Activated CD4-positive, alpha-beta T cell treated with anti-CD3 and anti-CD28 coated beads for 1 hour (primary cell): ENCODE measurements at places on chromosomes 1 and 21.

DNA sequence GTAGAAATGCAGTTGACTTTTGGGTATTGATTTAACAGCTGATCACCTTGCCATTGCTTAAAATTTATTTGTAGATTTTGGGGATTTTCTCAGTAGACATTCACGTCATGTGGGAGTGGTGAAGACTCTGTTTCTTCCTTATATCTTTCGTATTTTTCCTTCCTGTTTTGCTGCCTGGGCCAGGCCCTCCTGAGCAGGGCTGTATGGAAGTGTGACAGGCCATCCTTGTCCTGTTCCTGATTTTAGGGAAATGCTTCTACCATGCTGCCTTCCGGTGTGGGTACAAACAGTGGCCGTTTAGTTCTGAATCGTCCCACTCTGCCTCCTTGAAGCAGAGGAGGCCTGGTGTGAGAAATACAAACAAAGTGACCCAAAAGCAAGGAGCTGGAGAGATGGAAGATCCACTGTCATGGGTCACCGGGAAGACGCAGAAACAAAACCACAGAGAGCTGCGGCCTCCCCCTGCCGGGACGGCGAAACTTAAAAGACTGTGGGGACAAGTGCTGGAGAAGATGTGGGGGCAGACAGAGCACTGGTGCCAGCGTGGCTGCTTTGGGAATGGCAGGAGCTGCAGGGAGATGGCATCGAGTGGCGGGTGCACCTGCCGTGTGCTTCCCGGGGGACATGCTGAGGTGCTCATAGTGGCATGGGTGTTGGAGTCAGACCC lies 7.6 kb downstream of the AGPAT3 start:
- no peak for DNase-seq

- no peak for DNase-seq
Observed at GRCh38 chr1:205069371-205070125, 14.7 kb downstream of the TMEM81 start.

DNA sequence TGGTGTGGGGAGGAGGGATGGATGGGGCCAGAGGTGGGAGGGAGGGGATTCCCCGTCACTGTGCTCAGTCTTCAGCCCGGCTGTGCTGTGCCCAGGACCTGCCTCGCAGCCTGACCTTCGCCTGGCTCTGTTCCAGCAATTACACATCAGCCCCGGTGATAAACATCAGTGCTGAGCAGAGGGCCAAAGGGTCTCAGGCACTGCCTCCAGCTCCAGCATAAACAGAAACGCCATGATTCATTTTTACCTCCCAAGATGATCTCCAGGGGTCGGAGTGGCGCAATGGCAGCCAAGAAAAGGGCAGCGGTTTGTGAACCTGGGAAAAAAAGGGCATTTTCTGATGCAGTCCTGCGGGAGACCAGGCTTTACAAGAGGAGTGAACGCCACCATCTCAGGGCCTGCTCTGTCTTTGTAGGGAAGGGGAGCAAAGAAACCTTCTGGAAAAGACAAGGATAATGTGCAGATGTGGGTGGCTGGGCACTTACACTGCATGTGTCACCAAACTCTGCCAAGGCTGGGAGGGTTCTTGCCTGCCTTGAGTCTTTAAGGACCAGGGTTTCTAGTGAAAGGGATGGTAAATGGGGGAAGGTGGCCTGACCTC lies 28.1 kb downstream of the SHISA4 start:
- no peak for DNase-seq

DNA sequence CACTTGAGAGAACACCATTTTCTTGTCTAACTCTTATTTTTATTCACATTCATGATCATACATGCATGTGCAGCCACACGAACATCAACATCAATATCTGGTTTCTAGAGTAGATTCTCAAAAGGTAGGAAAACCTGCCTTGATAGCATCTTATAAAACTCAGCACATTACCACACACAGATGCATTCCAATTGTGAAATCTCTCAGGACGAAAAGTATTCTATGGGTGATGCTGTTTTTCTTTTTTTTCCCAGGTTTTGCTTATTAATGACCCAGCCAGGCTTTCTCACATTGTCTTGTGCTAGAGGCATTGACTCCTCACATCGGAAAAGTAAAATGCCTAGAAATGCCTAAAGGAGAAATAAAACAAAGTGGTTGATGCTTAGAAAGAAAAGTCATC lies 562.8 kb downstream of the KIF26B start:
- DNase-seq, result no peak

DNA sequence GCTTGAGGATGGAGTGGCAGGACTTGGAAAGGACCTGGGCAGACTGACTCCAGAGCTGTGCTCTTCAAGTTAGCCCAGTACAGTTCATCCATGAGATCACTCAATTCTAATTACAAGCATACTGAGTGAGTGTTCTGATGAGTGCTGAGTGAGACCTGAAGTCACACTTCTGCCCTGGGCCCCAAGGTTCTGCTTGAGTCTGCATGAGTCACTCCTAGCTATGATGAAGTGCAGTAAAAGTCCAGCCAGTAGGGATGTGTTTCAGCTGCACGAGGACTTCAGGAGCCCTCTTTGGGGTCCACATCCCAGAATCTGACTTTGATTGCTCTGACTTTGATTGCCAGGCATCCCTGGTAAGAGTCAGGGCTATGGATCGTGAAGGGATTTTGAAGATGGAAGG lies 35.8 kb downstream of the PLEKHA6 start:
- DNase-seq, result no peak

DNA sequence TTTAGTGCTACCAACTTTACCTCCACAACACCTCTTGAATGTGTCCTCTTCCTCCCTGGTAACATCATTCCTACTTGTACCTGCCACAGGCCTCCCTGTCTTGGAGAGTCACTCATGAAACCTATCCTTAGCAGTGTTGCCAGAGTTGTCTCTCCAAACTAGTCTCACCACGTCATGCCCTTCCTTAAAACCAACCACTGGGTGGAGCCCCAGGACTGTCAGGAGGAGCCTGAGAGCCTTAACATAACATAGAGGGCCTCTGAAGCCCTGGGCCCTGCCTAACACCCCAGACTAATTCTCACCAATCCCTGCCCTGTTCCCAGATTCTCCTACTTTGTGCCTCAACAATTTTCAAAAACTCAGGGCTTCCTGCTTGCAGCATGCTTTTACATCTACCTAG lies 65.3 kb downstream of the ZNF697 start:
- DNase-seq, result no peak

- no peak for DNase-seq
Observed at GRCh38 chr1:228282329-228283042, 74.6 kb downstream of the OBSCN start.

GRCh38 chr1:37308031-37308960 lies 166.1 kb upstream of the ZC3H12A start:
- no peak for DNase-seq

DNA sequence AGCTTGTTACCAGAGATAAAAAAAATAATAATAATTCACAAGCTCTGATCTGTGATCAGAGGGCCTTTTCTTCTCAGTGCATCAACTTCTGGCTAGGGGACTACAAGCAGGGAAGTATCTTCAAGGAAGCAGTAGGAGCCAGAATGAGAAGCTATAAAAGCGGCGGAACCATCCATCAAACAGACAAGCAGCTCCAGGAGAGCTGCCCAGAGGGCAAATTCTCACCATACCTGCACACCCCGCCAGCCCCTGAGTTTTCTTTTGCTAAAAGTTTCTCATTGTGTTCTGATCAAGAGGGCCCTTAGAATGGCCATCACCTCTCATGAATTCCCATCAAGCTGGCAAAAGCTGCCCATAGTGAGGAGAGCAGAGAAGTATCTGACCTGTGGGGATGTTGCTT lies 99.4 kb downstream of the SMYD2 start:
- DNase-seq, result no peak

DNA sequence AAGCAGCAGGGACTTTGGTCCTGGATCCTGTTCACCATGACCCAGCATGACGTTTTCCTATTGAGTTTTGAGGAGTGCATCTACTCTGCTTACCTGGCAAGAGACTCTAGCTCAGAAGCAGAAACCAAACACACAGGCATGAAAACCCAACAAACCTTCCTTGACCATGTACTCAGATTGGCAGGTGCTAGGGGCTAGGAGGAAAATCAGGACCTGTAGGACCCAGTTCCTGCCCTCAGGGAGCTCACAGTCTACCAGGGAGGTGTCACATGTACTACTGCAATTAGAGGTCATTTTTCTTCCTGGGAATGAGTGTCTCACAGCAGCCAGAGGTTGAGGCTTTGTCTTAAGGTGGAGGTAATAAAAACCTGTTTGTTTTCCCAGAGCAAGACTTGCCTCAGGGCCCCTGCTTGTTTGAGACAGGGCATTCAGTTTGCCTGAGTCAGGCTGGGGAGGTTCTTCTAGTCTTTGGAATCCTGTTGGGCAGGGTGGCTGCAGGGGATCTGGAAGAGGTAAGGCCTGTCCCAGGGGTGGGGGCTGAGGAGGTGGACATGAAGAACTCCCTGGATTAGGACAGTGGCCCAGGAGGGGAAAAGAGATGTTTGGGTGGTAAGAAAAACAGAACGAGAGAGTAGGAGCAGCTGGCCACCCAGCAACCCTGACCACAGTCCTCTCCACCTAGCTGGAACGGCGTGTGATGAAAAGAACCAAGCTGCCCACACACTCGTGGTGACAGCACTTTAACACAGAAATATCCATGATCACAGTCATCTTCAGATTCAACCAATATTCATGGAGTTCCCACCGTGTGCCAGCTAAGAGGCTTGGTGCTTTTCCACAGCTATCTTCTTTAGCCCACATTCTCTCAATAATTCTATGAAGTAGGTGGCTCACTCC lies 30.8 kb downstream of the IER5 start:
- no peak for DNase-seq

DNA sequence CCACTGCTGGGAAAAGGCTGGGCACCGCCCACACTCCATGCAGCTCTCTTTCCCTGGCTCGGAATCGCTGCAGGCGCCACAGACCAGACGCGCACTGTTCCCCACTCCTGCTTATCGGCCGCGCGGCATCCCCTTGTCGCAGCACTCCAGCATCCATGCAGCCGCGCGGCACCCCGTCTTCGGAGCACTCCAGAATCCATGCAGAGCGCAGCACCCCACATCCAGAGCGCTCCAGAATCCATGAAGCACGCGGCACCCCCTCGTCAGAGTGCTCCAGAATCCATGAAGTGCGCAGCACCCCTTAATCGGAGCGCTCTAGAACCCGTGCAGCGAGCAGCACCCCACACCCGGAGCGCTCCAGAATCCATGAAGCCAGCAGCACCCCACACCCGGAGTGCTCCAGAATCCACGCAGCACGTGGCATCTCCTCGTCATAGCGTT lies 9.5 kb downstream of the TFF3 start:
- DNase-seq, result no peak

DNA sequence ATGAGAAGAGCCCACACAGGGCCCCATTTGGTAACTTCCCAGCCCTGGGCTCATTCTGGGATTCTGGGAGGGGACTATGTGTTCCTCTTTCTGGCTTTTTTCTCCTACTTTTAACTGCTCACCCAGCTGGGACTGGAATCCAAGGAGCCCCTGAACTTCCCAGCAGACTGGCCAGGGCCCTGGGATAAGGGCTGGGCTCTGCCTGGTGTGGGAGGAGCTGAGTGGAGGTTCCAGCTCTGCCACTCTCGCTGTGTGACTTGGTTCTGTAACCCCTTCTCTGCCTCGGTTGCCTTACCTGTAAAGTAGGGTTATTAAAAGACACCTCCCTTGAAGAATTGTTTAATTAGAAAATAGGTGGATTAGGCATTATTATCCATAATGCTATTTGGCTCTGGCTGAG lies 19.6 kb upstream of the EPB41 start:
- DNase-seq, result no peak

DNA sequence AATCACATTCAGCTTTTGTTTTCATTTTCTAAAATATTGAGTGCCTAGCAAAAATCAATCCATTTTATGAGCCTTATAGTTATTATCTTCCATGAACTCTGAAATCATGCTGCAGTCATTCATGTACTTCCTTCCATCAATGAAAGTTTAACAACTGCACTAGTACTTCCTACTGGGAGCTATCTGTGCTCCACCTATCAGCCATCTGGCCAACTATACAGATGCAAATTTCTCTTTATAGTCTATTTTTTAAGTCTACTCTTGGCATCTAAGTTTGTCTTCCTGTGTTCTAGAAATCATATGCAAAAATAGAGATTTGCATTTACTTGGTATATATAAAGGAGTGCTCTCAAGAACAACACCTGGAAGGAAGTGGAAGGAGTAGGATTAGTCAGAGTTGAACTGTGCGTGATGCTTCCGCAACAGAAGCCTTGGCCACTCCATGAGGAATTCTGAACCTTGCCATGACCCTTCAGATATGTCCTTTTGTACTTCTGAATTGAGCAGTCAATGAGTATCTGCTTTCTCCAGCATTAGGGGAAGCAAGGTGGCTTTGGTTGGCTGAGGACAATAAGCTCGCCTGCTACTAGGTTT lies 403.2 kb upstream of the ADAMTS5 start:
- no peak for DNase-seq

GRCh38 chr21:44330698-44331097 lies 8.5 kb downstream of the CFAP410 start:
- DNase-seq, result no peak

- no peak for DNase-seq
Observed at GRCh38 chr1:154683820-154684219, 75.8 kb upstream of the ADAR start.

GRCh38 chr1:92985101-92985500 lies 23.8 kb upstream of the DIPK1A start:
- DNase-seq, result no peak

GRCh38 chr21:29613021-29613420 lies 314.3 kb downstream of the BACH1 start:
- DNase-seq, result no peak

GRCh38 chr1:2279210-2279639 lies 51.1 kb downstream of the SKI start:
- no peak for DNase-seq

DNA sequence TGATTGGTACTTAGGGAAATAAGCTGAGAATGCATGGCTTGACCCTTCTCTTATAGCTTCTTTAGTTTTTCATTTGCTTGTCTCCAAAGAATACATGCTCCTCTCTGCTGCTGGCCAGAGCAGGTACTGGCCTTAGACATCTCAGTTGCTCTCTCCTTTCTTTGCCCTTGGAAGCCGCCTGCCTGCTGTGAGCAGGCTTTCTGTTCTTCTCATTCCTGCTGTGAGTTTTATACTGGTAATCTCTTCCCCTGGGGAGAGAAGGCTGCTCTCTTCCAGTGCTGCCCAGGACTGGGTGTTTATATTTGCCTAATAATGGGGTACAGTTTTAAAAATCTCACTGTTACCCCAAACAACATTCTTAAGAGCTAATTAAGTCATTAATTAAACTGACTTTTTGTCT lies 323.5 kb upstream of the LRRC7 start:
- no peak for DNase-seq

DNA sequence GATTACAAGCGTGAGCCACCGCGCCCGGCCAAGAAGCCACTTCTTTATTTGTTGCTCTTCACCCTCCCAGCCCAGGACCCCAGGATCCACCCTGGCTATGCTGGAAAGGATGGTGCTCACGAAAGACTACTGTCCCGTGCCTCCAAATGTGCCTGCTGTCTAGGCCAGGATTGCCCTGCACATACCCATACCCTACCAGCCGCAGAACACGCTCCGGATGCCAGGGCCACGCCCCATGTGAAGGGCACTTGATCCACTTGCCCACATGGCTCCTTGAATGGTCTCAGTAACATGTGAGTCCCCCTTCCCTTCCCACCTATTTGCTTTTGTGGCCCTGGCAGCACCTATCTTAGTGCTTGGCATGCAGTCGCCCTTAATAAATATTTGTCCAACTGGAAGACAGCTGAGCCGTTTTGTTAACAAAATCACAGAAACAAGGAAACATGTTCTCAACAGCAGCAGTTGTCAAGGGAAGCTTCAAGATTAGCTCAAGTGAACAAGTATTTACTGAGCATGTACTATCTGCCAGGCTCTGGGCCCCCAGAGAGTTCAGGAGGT lies 13.8 kb upstream of the UBXN10 start:
- DNase-seq, result no peak

- no peak for DNase-seq
Observed at GRCh38 chr1:107231291-107231690, 90.5 kb downstream of the NTNG1 start.
